Activated CD4-positive, alpha-beta T cell treated with anti-CD3 and anti-CD28 coated beads, Interleukin-2, amount 50 U/mL, for 4 hours (primary cell): ENCODE measurements at places on chromosomes 12 and 14.

- DNase-seq, result no peak
These were observed 268.0 kb downstream of the KCNC2 start for GRCh38 chr12:74941670-74942069.

GRCh38 chr12:20097626-20098025 lies 270.7 kb upstream of the PDE3A start:
- no peak for DNase-seq

GRCh38 chr12:44873898-44874297 lies 2.2 kb downstream of the NELL2 start:
- DNase-seq, result no peak

- no peak for DNase-seq
These were observed 601.4 kb downstream of the C12orf50 start for GRCh38 chr12:87427770-87428169.

GRCh38 chr12:127729381-127729780 lies 537.6 kb upstream of the TMEM132C start:
- DNase-seq, result no peak

DNA sequence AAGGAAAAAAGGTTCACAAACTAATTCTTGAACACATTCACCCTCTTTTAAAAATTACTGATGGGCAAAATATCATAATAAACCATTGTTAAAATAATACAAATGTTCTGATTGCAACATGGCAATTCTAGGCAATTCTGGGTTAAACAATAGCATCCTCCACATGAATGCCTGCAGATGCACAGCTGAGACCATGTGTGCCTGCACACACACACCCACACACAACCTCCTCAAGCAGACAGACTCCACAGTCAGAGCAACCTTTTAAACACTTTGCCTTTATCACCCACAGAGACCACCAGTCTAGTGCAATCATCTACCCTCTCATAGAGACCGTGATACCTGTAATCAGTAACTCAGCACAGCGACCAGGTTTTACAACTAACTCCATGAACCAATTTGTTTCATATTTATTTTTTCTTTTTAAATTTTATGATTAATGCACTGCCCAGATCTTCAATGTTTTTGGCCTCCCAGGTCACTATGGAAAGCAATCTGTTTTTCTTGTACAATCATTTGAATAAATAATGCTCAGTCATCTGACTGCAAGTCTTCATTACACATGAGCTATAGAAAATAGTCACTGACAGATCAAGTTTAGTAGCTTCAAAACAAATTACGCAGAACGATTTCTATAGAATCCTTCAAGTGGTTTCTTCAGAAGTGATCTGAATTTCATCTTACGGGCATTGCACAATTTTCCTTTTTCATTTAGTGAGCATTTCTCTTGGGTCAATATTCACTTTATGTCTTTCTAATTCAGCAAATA lies 105.8 kb downstream of the PRKD1 start:
- DNase-seq, result no peak

GRCh38 chr14:20808162-20808483 lies 5.5 kb upstream of the RNASE1 start:
- no peak for DNase-seq

DNA sequence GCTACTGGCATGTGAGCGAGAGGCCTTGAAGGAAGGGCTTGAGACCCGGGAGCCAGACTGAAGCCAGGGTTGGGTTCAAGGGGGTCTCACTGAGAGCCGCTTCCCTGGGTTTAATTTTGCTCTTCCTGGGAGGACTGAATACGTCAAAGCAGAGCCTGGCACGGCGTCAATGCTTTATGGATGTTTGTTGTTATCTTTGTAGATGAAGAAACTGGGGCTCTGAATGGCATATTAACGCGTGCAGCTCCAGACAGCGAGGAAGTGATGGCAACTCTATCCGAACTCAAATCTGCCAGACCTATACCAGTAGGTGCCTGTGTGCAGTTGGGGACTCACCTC lies 152.8 kb upstream of the PARP11 start:
- no peak for DNase-seq

DNA sequence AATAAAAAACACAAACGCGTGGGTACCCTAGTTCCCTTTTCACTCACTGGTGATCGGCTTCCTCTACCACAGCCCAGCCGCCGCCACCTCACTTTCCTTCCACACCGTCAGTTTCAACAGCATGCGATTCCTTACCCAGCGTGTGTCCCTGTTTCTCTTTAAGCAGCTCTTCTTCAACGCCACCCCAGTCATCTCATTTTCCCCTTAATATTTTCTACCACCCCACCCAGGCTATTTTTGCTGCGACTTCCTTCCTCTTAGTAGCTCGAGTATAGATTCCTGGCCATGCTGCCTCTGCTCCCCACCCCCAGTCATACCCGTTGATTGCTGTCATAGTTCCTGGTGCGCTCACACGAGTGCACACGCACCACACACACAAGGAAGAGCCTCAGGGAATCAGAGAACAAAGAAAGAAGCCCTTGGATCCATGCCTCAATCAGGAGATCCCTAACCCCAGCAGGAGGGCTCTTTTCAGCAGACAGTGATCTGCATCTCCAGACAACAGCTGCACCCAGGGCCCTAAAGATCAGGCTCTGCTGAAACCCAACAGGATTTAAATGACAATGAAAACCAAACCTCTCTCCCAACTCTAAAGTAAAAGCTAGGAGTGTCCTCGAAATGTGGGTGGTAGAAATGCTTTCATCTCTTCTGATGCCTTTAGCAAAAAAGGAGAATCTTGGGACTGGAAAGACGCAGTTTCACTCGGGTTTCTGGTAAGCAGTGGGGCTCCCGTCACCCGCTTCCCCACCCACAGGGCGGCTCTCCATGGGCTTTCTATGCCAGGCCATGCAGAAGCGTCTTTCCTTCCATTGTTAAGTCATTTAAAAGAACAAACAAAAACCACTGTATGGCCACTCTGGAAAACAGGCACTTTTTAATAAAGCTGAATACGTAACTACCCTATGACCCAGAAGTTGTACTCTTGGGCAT lies 23.8 kb downstream of the VPS37B start:
- peak; percentile 32 for DNase-seq

DNA sequence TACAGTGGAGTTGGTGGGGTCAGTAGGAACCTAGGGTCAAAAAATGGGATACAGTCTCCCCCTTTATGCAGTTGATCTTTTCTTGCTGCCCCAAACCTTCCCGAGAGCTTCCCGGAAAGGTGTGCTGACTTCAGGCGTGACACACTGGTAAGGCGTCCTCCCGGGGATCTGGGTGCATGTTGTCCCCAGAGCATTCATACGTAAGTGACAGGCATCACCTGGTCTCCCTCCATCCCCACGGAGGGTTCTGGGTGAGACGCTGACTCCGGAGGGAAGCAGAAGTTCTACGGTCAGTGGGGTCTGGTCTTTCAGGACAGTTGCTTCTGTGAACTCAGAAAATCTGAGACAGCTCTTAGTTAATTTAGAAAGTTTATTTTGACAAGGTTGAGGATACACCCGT lies 159.6 kb upstream of the RTL1 start:
- DNase-seq, result no peak

DNA sequence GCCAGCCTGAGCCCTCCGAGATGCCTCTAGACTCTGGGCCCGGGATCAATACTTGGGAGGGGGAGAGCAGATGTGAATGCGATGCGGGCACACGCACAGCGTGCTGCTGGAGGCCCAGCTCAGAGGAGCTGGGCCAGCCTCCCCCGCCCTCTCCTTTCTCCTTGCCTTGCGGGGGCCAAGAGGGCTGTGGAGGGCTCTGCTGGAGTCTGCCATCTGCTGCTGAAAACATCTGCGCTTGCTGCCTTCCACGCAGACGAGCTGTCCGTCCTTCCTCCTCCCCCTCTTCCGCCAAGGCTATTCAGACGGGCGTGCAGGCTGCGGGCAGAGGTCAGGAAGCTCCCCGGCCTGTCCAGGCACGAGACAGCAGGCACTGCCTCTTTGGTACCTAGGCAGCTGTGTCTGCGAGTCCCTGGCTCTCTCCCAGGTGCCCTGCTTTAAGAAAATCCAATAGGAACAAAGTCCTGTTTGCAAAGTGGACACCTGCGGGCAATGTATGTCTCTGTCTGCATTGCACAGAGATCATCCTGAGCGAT lies 75.2 kb downstream of the SPRING1 start:
- no peak for DNase-seq

DNA sequence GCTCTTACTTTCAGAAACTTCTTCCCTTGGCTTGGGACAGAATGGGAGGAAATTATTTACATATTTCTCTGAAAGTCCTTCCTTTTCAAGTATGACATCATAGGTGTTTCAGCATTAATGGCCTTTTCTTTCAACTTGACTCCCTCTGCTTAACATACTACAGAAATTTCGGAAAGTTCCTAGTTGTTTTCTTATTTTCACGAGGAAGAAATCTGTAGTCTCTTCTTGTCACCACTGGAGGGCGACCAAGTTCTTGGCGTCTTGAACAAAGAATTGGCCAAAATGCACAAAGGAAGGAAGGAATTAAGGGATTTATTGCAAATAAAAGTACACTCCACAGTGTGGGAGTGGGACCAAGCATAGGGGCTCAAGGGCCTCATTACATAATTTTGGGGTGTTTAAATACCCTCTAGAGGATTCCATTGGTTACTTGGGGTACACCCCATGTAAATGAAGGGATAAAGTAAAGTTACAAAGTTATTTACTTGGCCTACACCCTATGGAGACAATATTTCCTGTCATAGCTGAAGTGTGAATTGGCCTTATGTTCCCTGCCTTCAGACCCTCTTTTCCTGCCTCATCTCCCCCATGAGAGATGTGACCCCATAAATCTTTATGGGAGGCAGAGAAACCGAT lies 70.4 kb downstream of the RPL10L start:
- DNase-seq, result no peak

DNA sequence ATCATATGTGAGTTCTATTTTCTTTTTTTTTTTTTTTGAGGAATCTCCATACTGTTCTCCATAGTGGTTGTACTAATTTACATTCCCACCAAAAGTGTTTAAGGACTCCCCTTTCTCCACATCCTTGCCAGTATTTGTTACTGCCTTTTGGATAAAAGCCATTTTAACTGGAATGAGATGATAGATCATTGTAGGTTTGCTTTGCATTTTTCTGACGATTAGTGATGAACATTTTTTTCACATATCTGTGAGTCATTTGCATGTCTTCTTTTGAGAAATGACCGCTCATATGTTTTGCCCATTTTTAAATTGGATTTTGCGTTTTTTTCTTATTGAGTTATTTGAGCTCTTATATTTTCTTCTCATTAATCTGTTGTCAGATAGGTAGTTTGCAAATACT lies 394.8 kb downstream of the LRFN5 start:
- DNase-seq, result no peak

DNA sequence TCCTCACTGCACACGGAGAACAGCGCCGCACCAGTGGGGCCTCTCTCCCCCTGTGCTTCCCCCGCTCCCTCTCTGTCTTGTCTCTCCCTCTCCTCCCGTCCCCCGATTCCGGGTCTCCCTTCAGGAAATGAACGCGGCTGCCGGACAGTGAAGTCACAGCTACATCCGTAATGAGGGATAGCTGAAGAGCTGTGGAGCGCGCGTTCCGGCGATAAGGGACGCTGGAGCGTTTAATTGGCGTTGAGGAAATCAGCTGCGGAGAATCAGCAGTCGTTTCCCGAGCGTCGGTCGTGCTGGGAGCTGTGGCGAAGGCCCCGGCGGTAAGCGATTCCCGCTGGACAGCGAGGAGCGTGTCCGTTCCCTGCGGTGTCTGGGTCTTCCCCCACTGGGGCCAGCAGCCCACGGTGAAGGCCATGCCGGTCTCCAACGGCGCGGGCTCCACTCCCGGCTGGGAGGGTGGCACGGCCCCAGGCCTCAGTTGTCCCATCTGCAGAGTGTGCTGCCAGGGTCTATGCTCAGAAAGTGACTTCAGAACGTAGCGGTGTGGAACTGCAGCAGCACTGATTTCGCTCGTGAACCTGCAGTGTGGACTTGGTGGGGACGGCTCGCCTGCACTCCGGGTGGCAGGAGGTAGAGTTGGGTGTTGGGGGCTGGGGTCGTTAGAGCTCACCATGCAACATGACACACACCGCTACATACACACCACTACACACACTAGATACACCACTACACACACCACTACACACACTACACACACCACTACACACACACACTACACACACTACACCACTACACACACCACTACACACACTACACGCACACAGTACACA lies 10.9 kb downstream of the NOC4L start:
- DNase-seq, result no peak

GRCh38 chr12:87870061-87870460 lies 159.1 kb downstream of the C12orf50 start:
- DNase-seq, result no peak

DNA sequence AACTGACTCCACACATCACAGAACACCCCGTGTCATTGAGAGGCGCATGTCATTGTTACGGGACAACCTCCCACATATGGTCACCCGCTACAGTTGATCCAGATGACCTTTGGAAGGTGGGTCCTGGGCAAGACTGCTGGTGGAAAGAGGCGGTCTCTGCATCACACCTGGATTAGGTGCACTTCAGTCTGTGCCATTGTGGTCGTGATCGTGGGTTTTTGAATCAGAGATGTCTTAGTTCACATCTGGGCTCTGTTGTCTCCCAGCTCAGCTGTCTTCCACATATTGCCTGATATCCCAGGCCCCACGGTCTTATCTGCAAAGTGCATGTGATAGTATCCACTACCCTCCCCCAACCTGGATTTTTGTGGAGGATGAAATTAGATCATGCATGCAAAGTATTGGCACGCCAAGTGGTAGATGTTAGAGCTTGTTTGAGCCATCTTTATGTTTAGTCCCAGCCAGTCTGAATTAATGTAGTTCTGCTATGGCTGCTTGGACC lies 208.7 kb upstream of the FOXN3 start:
- DNase-seq, result no peak

- DNase-seq, result no peak
These were observed at the start of gene TSPAN11 for GRCh38 chr12:30926243-30927221. TSPAN11 (plus strand) TSS chr12:30926748; CDS start chr12:30953992, 27,244 bp downstream.

DNA sequence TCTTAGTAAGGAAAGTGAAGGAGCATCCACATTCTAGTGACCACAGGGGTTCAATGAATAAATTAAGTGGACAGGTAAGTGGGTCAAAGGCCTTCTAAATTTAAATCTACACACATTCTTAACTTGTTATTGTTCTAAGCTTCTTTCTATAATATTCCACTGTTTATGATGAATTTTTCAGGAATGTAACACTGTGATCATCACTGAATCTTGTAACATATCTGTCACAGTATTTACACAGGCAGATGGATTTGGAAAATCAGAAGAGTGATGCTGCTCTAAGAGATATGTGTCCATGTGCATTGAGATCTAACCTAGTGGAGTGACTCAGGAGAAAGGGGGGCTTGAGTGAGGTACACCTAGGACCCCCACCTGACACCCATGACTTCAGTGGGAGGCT lies 115.4 kb upstream of the OVCH1 start:
- DNase-seq, result no peak

DNA sequence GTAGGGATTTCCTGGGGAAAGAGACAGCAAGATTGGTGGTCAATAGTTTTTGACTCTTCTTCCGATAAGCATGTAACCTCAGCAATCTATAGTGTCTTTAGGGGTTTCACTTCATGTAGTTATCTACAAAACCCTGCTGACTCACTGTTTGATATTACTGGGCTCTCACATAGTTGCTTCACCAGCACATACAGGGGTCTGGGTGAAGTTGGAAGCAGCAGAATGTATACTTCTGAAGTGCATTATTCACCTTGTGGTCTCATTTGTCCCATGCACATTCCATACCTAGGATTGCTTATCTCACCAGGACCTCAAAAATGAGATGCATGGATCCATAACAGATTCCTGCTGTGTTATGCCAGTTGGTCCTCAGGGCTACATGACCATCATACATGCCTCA lies 280.0 kb downstream of the LRIG3 start:
- no peak for DNase-seq

- no peak for DNase-seq
These were observed 150.5 kb upstream of the KRR1 start for GRCh38 chr12:75661908-75662307.
